Uterus (tissue), 4 donors: ENCODE measurements at places on chromosomes 2 and 18. TPM values are rescaled to one million over a fixed set of nuclear protein-coding genes. Genes with fewer than 3 reads are reported as not detected.

DNA sequence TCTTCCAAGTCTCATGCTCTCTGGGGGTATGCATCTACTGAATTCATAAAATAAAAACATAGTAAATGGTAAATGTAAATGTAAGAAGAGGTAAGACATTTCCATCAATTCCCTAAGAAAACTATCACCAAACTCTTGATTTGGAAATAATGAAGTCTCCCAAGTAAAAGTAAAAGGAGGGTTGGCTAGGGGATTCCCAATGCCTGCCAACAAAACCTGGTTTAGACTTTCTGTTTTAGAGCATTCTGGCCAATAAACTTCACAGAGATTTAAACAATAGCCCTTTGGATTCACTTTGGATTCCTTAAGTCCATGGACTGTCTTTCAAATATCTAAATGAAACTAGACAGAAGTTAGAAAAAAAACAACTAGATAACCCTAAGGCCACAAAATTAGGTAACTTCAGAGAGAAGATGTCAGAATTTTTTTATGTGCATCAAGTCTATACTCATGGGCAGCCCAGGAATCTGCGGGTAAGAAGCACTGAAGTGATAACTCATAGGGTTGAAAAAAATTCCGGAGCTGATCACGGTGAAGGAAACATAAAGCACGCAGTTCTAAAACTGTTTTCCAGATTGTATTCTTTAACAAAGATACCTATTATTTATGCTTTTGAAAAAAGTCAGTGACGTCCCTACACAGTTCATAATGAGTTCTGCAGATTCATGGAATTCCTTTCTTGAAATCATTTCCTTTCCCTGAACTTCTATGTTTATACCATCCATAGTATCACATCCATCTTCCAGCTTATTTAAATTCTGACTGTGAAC is 263.6 kb downstream of the AFF3 start:
- peak overlapping the region; percentile 52 for H3K27ac ChIP-seq
- H3K36me3 ChIP-seq = no peaks in the 10 kb centered on the region
- H3K27me3 ChIP-seq = no peaks in the 10 kb centered on the region

DNA sequence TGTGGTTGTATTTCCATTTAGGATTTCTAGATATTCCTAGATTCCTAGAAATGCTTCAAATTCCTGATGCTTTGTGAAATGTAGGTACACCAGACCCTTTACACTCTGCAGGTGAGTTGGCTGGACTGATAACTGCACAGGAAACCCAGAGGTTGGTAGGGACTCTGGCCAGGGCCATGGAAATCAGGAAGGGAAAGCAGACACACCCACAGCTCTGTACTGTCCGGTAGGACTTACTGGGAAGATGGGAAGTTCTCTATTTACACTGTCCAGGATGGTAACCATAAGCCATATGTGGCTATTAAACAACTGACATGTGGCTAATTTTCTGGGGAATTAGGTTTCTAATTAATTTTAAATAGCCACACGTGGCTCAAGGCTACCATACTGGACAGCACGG is 31.4 kb downstream of the NEMP2 start:
- no peak overlapping the region for H3K4me3 ChIP-seq
- no peaks in the 10 kb centered on the region for H3K4me1 ChIP-seq
- H3K27me3 ChIP-seq = no peaks in the 10 kb centered on the region
- no peaks in the 10 kb centered on the region for H3K36me3 ChIP-seq
- no peak overlapping the region for H3K27ac ChIP-seq

- no peaks in the 10 kb centered on the region for H3K36me3 ChIP-seq
- H3K27me3 ChIP-seq = no peaks in the 10 kb centered on the region
- DNase-seq = no peak
- H3K4me1 ChIP-seq = no peaks in the 10 kb centered on the region
- H3K27ac ChIP-seq = no peak overlapping the region
- H3K4me3 ChIP-seq = no peak overlapping the region
Measured at GRCh38 chr18:62611453-62612288, 88.8 kb downstream of the ZCCHC2 start.

DNA sequence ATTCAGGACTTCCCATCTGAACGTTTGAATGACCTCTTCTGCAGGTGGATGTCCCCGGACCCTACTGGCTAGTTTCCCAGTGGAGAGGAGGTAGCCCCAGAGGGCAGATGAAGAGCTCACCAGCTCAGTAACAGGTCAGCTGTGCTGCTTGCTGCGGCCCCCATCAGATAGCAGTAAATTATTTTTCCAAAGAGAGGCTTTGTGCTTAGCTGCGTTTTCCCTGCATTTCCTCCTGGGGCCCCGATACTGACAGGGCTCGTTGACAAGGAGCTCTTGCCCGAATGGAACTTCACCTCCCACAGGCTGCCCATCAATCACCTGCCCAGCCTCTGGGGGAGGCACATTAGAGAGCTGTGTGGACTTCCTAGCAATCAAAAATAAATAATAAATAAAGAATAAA is 185.8 kb downstream of the DOK6 start:
- no peak overlapping the region for H3K4me3 ChIP-seq
- H3K27ac ChIP-seq = no peak overlapping the region
- no peaks in the 10 kb centered on the region for H3K36me3 ChIP-seq
- no peaks in the 10 kb centered on the region for H3K4me1 ChIP-seq
- H3K27me3 ChIP-seq = no peaks in the 10 kb centered on the region

DNA sequence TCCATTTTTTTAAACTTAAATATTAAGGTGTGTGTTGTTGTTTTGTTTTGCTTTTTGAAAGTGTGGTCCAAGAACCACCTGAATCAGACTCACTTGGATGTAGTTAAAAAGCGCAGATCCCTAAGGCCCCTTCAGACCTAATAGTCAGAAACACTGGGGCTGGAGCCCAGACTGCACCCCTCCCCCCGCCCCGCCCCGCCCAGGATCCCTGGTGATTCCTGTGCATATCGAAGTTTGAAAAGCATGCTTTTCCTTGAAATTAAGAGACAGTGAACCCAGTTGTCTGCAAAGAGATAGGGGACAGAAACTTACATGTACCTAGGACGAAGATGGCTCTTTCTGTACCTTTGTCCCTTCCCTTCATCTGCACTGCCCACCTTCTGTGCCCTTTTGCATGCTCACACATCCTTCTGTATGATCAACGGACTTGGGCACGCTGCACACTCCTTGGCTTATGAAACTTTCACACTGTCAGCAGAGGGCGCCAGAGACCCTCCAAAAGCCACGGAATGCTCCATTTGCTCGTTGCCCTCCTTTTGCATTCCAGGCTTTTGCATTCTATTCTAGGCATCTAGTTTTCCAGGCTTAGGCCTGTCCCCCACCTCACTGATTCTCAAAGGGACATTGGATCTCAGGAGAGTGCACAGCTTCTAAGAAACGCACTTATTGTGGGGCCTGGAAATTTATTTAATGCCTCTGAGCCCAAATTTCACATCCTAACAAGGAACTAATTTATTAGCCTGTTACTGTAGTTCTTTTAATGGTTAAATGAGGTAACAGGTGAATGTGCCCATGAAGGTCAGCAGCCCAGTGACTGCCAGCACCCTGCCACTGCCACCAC is 32.8 kb upstream of the SLC14A1 start:
- peak; percentile 61 for DNase-seq
- H3K27ac ChIP-seq = no peak overlapping the region
- H3K27me3 ChIP-seq = no peaks in the 10 kb centered on the region
- H3K4me1 ChIP-seq = no peaks in the 10 kb centered on the region
- H3K36me3 ChIP-seq = no peaks in the 10 kb centered on the region

- H3K4me1 ChIP-seq = no peaks in the 10 kb centered on the region
- no peak overlapping the region for H3K4me3 ChIP-seq
- H3K36me3 ChIP-seq = no peaks in the 10 kb centered on the region
- no peaks in the 10 kb centered on the region for H3K27me3 ChIP-seq
Measured at GRCh38 chr2:20516646-20517341, 69.9 kb downstream of the RHOB start.

Gene FMNL2
- total RNA-seq = 66.9 TPM

Gene TET3
- 10.9 TPM for total RNA-seq

Gene MSGN1
- total RNA-seq = not detected
